MCF 10A (cell line): ENCODE measurements at places on chromosomes 3 and 15. TPM values are rescaled to one million over a fixed set of nuclear protein-coding genes. Genes with fewer than 3 reads are reported as not detected.

The PLSCR2 gene
- not detected in 2 replicates for total RNA-seq

The GUCA1C gene
- total RNA-seq, result not detected in 2 replicates

The ASB14 gene
- total RNA-seq, result not detected in 2 replicates

The STARD5 gene
- 2.0 and 3.4 TPM in 2 replicates for total RNA-seq

The NPAP1 gene
- total RNA-seq, result not detected in 2 replicates

The TLR9 gene
- not detected in 2 replicates for total RNA-seq

The OR5H6 gene
- not detected in 2 replicates for total RNA-seq

The CX3CR1 gene
- not detected in 2 replicates for total RNA-seq

The CMTM8 gene
- 3.2 and 3.8 TPM in 2 replicates for total RNA-seq

The WNT5A gene
- total RNA-seq, result 9.5 and 14.5 TPM in 2 replicates

The PEX5L gene
- 0.32 and 0.47 TPM in 2 replicates for total RNA-seq

The RAD51 gene
- 6.1 and 7.1 TPM in 2 replicates for total RNA-seq

The ADAMTSL3 gene
- 1.2 TPM in 2 replicates for total RNA-seq

The TIMP4 gene
- total RNA-seq, result not detected in 2 replicates

The DUOX1 gene
- 15.1 and 16.9 TPM in 2 replicates for total RNA-seq

The MAP3K13 gene
- 15.8 and 23.7 TPM in 2 replicates for total RNA-seq

The POC1A gene
- 7.5 and 9.8 TPM in 2 replicates for total RNA-seq

The EHHADH gene
- total RNA-seq, result 3.2 and 4.0 TPM in 2 replicates

The FETUB gene
- 0.47 TPM in 1 of 2 replicates, not detected in the other for total RNA-seq

The HRH1 gene
- 11.0 and 14.8 TPM in 2 replicates for total RNA-seq

The SPATA12 gene
- 0.12 TPM in 1 of 2 replicates, not detected in the other for total RNA-seq
